Body of pancreas (tissue), 4 donors: ENCODE measurements at places on chromosomes 6 and 20. TPM values are rescaled to one million over a fixed set of nuclear protein-coding genes. Genes with fewer than 3 reads are reported as not detected.

- H3K27me3 ChIP-seq: peaks cover 68% of the 10 kb centered on the region
- H3K36me3 ChIP-seq: no peaks in the 10 kb centered on the region
- H3K4me1 ChIP-seq: peaks cover 44% of the 10 kb centered on the region
Observed at GRCh38 chr6:6007366-6008088, 802 bp upstream of the NRN1 start.

- H3K27ac ChIP-seq: no peak overlapping the region
- H3K27me3 ChIP-seq: no peaks in the 10 kb centered on the region
- no peaks in the 10 kb centered on the region for H3K4me1 ChIP-seq
- H3K36me3 ChIP-seq: no peaks in the 10 kb centered on the region
Observed at GRCh38 chr20:47406849-47407682, 50.6 kb upstream of the ZMYND8 start.

- no peaks in the 10 kb centered on the region for H3K27me3 ChIP-seq
- DNase-seq: no peak
- no peak overlapping the region for H3K27ac ChIP-seq
- peaks cover 13% of the 10 kb centered on the region for H3K4me1 ChIP-seq
- no peaks in the 10 kb centered on the region for H3K36me3 ChIP-seq
Observed at GRCh38 chr6:131061041-131061750, 1.8 kb downstream of the EPB41L2 start.

GRCh38 chr6:52984247-52984646 lies 10.8 kb downstream of the GSTA4 start:
- no peaks in the 10 kb centered on the region for H3K27me3 ChIP-seq
- no peak overlapping the region for H3K27ac ChIP-seq
- no peaks in the 10 kb centered on the region for H3K4me1 ChIP-seq
- H3K4me3 ChIP-seq: no peak overlapping the region
- peaks cover 6% of the 10 kb centered on the region for H3K36me3 ChIP-seq
- DNase-seq: no peak

DNA sequence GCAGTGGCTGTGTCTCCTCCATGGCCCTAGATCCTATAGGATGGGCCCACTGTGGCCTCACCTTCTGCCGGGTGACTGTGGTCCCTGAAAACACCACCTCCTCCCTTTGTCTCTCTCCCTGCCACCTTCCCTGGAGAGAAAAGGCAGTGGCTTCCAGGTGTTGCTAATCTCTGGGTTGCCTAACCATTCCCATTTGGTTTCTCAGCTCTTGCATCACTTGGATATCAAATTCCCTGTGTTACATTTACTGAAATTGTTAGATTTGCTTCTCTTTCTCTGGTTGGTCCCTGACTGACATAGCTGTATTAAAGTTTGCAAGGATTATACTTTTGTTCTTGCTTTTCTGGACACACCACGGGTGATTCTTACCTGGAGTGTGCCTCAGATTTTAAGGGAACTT lies 9.3 kb upstream of the ZFP64 start:
- H3K4me3 ChIP-seq: no peak overlapping the region
- no peaks in the 10 kb centered on the region for H3K27me3 ChIP-seq
- no peaks in the 10 kb centered on the region for H3K4me1 ChIP-seq
- no peak for DNase-seq
- no peak overlapping the region for H3K27ac ChIP-seq

- H3K4me3 ChIP-seq: no peak overlapping the region
- H3K36me3 ChIP-seq: no peaks in the 10 kb centered on the region
- H3K4me1 ChIP-seq: peaks cover 33% of the 10 kb centered on the region
- no peak overlapping the region for H3K27ac ChIP-seq
Observed at GRCh38 chr6:154433477-154434241, 76.8 kb downstream of the CNKSR3 start.

DNA sequence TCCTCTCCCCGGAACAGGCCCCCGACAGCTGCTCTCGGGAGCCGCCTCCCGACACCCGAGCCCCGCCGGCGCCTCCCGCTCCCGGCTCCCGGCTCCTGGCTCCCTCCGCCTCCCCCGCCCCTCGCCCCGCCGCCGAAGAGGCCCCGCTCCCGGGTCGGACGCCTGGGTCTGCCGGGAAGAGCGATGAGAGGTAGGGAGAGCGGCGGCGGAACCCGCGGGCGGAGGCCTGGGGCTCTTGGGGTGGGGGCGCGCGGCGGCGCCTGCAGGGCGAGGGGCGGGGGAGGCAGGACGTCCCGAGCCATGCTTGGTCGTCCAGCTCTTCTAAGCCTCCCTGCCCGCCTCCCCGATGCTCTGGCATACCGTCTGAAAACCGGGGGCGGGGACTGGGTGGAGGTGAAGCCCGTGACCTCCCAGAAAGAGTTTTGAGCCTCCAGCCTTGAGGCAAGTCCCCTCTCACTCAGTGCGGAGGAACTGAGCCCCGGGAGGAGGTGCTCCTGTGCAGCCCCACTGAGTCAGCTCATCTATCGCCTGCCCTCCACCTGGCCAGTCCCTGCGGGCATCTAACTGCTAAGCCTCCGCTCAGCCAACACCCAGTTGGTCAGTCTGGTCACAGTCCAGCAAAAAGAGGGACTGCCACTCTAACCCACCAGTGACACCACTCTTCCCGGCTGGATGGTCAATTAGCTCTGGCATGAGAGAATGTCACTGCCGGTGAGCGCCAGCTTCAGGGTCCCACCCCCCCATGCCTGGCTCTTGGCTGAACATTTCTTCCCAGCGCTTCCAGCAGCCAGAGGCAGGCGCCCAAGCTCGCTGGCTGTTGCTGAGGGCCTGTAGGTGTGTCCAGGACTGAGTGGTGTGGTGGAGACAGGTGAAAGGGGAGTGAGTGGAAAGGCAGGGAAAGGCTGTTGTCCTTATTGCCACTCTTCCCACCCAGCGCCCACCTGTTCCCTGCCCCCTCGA lies 482 bp downstream of the DDR1 start:
- H3K4me3 ChIP-seq: peak overlapping the region; percentile 78
- H3K27me3 ChIP-seq: no peaks in the 10 kb centered on the region
- H3K4me1 ChIP-seq: peaks cover 55% of the 10 kb centered on the region
- peaks cover 9% of the 10 kb centered on the region for H3K36me3 ChIP-seq
- DNase-seq: peak; percentile 52

- H3K27me3 ChIP-seq: no peaks in the 10 kb centered on the region
- no peak for DNase-seq
- no peaks in the 10 kb centered on the region for H3K4me1 ChIP-seq
- no peak overlapping the region for H3K4me3 ChIP-seq
- H3K36me3 ChIP-seq: no peaks in the 10 kb centered on the region
Observed at GRCh38 chr20:56828402-56828801, 199.3 kb downstream of the TFAP2C start.

- H3K4me3 ChIP-seq: no peak overlapping the region
- H3K4me1 ChIP-seq: peaks cover under 1% of the 10 kb centered on the region
- H3K27me3 ChIP-seq: no peaks in the 10 kb centered on the region
Observed at GRCh38 chr6:41688256-41688965, 47.0 kb downstream of the TFEB start.

GRCh38 chr6:35512740-35513139 lies at the start of gene TULP1:
TSS of gene TULP1 (minus strand) at chr6:35512896. CDS start at chr6:35512858, 38 bp downstream.
- DNase-seq: no peak
- no peaks in the 10 kb centered on the region for H3K36me3 ChIP-seq
- H3K27ac ChIP-seq: no peak within 1 kb of the TSS

- H3K27me3 ChIP-seq: no peaks in the 10 kb centered on the region
- DNase-seq: peak; percentile 3
- no peaks in the 10 kb centered on the region for H3K36me3 ChIP-seq
- peaks cover 14% of the 10 kb centered on the region for H3K4me1 ChIP-seq
- no peak overlapping the region for H3K4me3 ChIP-seq
- H3K27ac ChIP-seq: no peak overlapping the region
Observed at GRCh38 chr6:170032706-170033309, 258.1 kb downstream of the DLL1 start.

DNA sequence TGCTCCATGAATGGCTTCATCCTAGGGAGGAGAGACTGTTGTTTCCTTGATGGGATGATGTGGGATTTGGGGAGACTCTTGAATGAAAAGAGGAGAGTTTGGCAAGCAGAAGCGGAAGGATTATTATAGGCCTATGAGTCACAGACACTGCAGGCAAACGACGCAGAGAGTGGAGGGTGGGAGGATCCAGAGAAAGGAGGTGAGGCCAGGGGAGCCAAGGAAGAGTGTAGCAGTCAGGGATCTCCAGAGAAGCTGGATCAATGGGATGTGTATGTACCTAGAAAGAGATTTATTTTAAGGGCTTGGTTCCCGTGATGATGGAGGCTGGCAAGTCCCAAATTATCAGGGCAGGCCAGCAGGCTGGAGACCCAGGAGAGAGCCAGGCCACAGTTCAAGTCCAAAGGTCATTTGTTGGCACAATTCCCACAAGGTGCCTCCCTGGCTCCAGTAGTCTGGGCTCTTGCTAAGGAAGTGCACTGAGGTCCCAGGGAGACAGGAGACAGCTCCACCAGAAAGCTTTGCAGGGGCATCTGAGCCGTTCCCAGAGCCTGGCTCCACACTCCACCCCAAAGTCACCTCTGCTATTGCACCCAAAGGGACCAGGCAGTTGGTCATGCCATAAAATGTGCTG lies 76.0 kb downstream of the ADTRP start:
- no peaks in the 10 kb centered on the region for H3K4me1 ChIP-seq
- H3K36me3 ChIP-seq: no peaks in the 10 kb centered on the region
- no peaks in the 10 kb centered on the region for H3K27me3 ChIP-seq
- H3K4me3 ChIP-seq: no peak overlapping the region
- DNase-seq: peak; percentile 26

GRCh38 chr20:60794674-60795073 lies 457.4 kb upstream of the CDH4 start:
- no peaks in the 10 kb centered on the region for H3K36me3 ChIP-seq
- H3K4me1 ChIP-seq: no peaks in the 10 kb centered on the region
- no peak overlapping the region for H3K27ac ChIP-seq

Gene ANKEF1
- total RNA-seq: 6.2 TPM

Gene C6orf15
- total RNA-seq: not detected

Gene PACRG
- 10.9 TPM for total RNA-seq

Gene SSTR4
- not detected for total RNA-seq

Gene NMBR
- total RNA-seq: not detected

Gene ADGRF5
- total RNA-seq: 4.9 TPM
